Endothelial cell of umbilical vein (primary cell): ENCODE measurements at places on chromosomes 4 and X. TPM values are rescaled to one million over a fixed set of nuclear protein-coding genes. Genes with fewer than 3 reads are reported as not detected.

Gene SLC16A2
- 3.1 and 3.3 TPM in 2 replicates for total RNA-seq

Gene SRPX
- 104 and 126 TPM in 2 replicates for total RNA-seq

Gene COL4A6
- 0.49 and 0.92 TPM in 2 replicates for total RNA-seq

Gene GYG2
- total RNA-seq, result 0.22 TPM in 1 of 2 replicates, not detected in the other

Gene CLDN22
- not detected in 2 replicates for total RNA-seq

Gene CYP2U1
- total RNA-seq, result 5.4 and 5.8 TPM in 2 replicates

Gene ARHGEF6
- 5.5 and 6.4 TPM in 2 replicates for total RNA-seq

Gene CT45A5
- total RNA-seq, result not detected in 2 replicates

Gene OPHN1
- 6.2 and 6.7 TPM in 2 replicates for total RNA-seq

Gene BBS12
- total RNA-seq, result 2.1 and 2.3 TPM in 2 replicates

Gene IL3RA
- 21.2 and 28.9 TPM in 2 replicates for total RNA-seq
